ENCODE measurements at places on chromosomes 16 and 17.

DNA sequence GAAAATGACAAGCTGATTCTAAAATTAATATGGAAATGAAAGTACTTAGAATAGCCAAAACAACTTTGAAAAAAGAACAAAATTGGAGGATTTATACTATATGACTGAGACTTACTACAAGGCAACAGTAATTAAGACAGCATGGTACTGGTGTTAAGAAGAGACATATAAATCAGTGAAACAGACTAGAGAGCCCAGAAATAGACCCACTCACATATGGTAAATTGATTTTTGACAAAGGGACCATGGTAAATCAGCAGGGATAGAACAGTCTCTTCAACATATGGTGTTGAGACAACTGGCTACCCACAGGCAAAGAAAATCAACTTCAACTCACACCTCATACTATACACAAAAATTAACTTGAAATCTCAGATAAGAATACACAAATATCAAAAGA is 12.9 kb downstream of the CMC2 start:
- no peak for DNase-seq

- no peak for DNase-seq
These were observed 594 bp upstream of the DNAJC7 start for GRCh38 chr17:42017866-42018200.

- peak; percentile 96 for DNase-seq
These were observed at the start of gene C1QL1 for GRCh38 chr17:44968225-44969143. Gene C1QL1 (minus strand): TSS chr17:44968303. CDS start chr17:44968048, 255 bp downstream.

DNA sequence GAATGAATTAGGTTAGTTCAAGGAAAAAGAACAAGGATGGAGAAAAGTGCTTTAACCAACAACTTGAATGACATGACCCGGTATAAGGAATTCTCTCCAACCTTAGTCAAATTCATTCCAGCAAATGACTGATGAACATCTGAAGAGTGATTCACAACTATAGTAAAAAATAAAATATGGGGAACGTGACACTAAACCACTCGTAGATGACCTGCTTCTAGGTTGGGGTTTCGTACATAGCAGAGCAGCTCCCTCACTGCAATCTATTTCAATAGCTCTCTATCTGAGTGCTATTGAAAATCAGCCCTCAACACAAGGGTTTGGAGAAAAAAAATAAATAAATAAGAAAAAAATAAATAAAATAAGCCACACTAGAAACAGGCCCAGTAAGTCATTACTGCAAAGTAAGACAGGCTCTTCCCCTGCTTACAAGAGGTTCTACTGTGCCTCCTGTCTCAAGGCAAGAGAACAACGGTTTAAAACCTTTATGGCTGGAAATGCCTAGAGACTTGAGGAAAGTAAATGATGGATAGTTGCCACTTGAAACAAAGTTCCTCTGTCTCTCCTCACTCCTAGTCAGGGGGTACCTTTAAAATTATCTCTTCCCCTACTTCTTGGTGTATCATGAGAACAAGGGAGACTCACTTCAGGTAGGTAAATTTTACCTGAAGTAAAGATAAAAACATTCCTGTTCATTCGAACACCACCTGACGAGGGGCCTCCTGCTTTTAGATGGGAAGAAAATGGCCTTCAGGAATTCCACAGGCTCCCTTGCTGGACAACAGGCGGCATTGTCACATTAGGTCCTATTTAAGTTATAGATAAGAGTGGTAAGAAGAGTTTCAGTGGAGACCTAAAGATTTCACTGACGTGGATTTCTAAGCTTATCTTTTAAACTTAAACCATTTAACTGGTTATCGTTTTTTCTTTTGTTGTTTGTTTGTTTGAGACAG is 20.5 kb downstream of the COG7 start:
- no peak for DNase-seq

GRCh38 chr17:7177954-7178477 is 1.2 kb downstream of the ASGR1 start:
- peak; percentile 63 for DNase-seq

DNA sequence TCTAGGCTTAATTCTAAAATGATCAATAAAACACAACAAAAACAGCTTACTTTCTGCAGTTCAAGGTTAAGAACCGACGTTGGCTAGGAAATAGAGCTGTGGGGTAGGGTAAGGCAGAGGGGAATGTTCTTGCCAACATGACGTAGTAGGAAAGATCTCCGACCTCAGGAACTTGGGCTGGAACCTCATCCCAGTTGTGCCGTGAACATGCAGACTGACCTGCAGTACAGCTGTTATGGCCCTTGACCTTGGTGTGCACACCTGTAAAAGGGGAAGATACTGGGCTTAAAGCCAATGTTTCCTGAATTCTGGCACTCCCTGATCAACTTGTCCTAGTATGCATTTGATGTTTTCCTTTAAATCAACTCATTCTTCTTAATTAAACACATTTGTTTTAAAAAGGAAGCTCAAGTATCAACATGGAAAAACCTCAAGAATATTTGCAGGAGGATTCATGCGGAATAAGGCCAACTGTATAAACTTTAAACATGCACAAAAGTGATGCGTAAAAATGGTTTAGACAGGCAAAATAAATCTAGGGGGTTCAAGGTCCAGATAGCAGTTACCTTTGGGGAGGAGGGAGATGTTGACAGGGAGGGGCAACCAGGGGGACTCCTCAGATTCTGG is 14.2 kb upstream of the SLC6A2 start:
- no peak for DNase-seq

GRCh38 chr17:6786618-6787017 is 10.6 kb downstream of the FBXO39 start:
- no peak for DNase-seq

DNA sequence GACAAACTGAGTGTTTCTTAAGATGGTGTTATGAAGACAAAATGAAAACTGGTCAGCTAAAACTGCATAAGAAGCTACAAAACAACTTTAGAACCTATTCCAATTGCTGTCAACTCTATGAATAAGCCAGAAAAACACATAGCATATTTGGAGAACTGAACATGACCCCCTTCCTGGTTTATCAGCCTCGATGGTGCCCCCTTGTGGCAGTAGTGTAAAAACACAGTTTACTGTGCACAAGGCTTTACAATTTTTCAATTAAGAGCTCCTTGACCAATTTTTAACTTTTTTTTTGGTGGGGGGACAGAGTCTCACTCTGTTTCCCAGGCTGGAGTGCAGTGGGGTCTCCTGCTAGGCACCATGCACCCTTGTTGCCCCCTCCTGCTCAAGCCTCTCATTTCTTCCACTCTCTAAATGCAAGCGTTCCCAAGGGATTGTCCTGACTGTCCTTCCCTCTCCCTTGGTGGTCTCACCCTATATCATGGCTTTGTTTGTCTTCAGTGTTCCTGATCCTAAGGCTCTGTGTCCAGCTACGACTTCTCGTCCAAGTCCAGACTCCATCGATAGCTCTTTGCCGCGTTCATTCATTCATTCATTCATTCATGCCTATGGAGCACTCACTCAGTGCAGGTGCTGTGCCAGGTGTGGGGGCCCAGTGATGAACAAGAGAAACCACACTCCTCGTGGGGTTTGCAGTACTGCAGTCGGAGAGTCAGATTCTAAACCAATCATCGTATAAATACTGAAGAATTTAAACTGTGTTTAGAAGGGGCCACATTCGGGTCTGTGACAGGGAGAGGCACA is 7.5 kb downstream of the EIF1 start:
- DNase-seq: peak; percentile 76

GRCh38 chr16:83441517-83441916 is 366.3 kb upstream of the HSBP1 start:
- DNase-seq: no peak

DNA sequence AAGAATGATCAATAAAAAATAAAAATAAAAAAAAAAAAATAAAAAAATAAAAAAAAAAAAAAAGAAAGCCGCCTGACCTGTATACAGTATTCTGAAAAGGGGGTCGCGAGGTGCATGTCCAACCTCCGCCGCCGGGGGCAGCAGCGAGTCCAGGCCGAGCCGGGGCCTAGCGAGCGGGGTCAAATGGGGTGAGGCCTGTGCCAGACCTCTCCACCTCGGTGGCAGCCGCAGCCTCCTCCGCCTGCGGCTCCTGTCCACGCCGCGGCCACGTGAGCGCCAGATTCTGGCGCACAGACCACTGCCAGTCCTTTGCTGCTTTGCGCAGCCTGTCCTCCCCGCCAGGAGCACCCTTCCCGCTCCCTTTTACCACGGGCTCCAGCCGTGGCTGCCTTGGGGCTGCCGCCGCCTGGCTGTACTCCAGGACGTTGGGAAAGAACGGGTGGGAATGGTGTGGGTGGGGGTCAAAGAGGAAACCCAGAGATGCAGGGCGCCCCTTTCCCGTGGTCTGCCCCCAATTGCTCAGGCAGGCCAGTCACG is 2.4 kb upstream of the BCKDK start:
- DNase-seq: peak; percentile 86

GRCh38 chr16:14132696-14133048 is 61.6 kb downstream of the MRTFB start:
- no peak for DNase-seq

GRCh38 chr16:52929478-52930400 is 123.0 kb downstream of the CHD9NB start:
- DNase-seq: no peak

- no peak for DNase-seq
These were observed 5.0 kb downstream of the NLRC5 start for GRCh38 chr16:56994311-56994710.

DNA sequence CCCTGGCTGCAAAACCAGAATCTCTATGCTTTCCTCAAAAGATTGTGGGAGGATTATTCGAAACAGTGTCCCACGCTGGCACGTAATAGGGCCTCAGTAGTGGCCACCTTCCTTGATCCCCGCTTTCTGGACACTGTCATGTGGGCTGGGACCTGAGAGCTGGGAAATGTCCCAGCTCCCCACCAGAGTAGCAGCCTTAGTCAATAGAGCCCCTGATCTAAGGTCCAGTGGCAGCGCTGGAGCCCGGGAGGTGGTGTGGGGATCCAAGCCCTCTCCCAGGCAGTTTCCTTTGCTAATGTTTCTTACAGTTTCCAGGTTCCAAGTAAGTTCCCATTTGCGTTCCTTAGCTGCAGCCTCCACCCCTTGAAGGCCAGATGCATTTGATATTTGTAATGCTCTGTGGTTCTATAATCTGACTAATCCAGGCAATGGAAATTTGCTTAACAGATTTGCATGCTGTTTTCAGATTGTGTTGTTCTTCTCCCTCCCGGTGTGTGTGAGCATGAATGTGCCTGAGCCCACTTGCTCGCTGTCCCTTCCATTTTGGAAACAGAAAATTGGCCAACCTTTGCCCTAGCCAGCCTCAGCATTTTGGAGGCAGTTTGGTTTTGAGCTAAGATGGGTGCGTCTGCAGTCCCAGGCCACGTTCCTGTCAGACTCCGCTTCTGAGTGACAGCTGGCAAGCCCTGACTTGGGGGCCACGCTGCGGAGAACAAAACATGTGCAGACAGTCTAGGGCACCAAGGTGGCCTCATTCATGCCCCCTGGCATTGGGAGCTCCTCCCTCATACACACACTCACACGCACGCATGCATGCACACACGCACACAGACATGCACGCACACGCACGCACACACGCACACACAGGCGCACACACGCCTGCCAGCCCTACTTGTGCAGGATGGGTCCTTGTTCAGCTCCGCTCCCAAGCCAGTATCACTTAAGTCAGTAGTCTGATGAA is 69.4 kb downstream of the CCDC182 start:
- DNase-seq: peak; percentile 13

DNA sequence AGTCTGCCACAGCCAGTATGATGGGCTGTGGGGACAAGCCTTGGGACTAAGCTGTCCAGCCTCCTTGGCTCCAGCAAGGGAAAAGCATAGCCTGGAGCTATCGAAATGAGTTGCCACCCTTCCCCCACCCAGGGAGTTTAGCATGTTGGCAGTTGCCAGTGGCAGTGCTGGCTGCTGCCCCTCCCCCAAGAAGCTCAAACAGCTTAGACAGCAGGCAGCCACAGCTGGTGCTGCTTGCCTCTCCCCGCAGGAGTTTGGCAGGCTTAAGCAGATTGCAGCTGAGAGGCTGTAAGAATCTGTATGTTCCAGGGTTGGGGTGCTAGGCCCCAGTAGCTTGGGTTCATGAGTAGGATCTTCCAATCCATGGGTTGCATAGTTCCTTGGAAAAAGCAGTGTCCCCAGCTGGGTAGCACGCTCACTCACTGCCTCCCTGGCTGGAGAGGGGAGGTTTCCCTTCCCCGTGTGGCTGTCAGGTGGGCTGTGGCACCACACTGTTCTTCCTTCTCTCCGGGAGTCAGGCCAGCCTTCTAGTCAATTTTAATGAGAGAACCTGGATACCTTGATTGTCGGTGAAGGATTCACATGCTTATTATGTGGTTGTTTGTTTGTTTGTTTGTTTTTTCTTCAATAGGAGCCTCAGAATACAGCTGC is 506.1 kb downstream of the CDH11 start:
- peak; percentile 67 for DNase-seq

DNA sequence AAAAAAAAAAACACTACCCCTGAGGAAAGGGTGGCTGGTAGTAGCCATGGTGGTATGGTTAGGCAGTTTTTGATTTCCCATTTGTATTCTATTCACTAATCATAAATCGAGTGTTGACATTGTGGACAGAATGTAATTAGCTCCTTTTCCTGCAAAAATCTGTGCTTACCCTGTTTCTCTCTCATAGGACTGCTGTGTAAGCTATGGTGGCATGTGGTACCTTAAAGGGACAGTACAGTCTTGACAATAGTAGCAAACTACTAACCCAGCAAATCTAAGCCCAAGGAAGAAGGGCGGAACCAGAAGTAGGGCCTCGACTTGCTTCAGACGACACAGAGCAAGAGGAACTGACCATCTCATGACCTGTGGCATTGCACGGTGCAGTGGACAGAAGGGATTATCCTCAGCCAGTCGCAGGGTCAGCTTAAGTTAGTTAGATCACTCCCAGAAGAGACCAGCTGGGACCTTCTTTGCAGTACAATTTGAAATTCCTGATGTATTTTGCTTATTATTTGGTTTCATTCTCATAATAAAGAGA is 36.3 kb downstream of the POLR3E start:
- no peak for DNase-seq

DNA sequence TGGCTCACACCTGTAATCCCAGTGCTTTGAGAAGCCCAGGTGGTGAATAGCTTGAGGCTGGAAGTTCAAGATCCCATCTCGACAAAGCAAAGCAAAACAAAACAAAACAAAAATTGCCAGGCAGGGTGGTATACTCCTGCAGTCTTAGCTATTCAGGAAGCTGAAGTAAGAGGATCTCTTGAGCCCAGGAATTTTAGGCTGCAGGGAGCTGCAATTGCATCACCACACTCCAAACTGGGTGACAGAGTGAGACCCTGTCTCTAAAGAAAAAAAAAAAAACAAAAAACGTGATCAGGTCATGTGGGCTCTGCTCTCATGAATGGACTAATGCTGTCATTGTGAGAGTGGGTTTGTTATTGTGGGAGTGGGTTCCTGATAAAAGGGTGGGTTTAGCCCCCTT is 409.1 kb downstream of the NPIPA7 start:
- DNase-seq: no peak

DNA sequence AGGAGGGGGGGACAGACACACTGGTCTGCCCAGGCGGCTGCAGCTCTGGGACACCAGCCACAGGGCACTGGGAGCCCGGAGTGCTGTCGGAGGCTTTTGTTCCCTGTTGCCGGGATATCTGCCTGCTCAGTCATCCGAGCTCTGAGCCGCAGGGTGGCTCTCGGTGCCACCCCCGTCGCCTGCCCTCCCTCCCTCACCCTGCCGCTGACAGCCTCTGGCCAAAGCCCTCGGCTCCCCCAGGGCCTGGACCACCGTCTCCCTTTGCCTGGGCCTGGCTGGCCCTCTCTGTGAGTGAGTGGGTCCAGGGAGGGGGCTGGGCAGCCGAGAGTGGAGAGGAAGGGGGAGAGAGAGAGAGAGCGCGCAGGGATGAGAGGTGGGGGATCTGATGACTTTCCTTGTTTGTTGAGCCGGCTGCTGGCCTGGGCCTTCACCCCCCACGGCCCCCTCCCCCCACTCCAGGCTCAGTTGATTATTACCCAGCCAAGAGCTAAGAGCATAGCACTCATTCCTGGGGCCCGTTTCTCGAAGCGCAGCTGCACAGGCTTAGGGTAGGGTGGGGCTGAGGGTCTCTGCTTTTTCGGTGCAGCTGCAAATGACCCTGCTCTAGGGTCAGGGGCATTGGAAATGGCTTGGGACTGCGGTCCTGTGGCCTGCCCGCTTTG is 2.7 kb downstream of the FOXJ1 start:
- DNase-seq: peak; percentile 23

Data from femur (tissue), 1 donor.